ENCODE measurements at places on chromosomes 7 and 10.

GRCh38 chr10:34297541-34298345 lies 517.4 kb downstream of the PARD3 start:
- no peak for DNase-seq

GRCh38 chr10:110770243-110770642 lies 101.5 kb upstream of the PDCD4 start:
- no peak for DNase-seq

DNA sequence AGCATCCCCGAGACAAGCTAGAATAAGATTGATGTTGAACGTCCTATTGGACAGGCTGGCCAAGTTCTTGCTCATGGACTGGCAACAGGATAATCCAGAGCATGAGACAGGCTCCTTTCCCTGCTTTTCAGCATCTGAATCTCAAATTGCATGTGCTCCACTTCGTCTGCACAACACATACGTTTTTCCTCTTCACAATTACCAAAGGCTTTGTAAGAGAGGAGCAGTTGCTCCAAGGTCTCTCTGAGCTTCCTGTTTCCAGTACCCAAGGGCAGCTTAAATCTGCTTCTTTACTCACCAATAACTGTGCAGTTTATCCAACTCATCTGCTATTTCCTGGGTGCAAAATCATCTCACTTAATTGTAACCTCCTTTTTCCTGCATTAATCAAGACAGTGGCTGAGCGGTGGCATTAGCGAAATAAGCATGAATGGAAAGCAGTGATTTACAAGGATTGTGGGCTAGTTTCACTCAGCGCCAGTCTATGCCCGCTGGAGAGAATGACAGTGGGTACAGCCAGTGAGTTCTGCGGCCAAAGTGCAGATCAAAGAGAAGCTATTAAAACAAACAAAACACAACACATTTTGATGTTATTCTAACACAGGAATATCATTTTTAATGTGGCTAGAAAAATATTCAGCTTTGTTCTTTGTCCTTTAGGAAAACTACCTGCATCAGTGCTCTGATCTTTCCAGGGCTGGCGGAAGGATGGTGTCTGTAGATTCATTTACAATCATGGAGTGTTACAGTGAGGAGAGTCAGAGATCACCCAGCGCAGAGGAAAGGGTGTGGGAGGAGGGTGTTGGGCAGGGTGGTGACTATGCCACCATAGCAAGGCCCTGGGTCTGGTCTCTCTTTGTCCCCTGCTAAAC lies 79.8 kb downstream of the CHN2 start:
- no peak for DNase-seq

DNA sequence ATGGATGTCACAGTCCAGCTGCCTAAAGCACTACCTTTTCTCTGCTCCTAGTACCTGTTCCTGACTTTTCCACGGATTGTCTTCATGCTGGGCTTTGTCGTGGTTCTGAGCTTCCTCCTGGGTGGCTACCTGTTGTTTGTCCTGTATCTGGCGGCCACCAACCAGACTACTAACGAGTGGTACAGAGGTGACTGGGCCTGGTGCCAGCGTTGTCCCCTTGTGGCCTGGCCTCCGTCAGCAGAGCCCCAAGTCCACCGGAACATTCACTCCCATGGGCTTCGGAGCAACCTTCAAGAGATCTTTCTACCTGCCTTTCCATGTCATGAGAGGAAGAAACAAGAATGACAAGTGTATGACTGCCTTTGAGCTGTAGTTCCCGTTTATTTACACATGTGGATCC lies 1.3 kb upstream of the INTS15 start:
- no peak for DNase-seq

DNA sequence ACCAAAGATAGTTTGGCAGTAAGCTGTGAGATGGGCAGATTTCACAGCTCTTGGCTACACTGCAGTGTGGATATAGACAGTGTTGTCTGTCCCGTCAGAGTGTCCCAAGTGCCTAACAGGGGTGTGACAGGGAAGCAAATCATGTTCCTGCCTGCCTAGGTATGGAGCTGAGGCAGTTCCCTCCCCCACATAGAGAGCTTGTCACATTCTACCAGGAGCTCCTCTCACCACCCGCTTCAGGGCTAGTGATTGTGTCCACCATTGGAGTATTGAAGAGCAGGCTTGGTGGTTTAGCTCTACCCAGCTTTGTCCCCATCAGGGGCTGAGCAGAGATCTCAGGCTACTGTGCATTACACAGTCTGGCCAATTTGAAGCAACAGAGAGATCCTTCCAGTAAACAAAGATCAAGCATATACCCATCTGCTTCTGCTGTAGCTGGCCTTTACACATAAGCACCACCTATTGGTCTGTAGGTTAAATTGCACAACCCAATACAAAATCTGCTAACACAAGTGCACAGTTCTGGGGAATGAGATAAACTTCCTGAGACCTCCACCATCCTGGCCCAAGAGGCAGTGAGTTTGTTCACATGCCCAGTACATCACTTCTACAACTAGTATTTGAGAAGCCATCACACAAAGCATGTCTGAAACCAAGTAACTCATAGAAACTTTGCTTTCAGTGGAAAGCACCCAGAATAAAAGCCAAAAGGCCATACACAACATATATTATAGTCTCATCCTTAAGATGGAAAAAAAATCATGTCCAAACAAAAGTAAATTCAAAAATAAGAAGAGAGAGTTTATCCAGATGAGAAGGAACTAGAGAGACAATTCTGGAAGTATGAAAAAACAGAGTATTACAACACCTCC lies 67.3 kb downstream of the GLCCI1 start:
- DNase-seq = peak; percentile 48

- peak; percentile 39 for DNase-seq
Observed at GRCh38 chr7:73613954-73614735, 10.2 kb downstream of the MLXIPL start.

- no peak for DNase-seq
Observed at GRCh38 chr7:95710711-95711110, 61.6 kb upstream of the DYNC1I1 start.

GRCh38 chr10:103691723-103692435 lies 163.5 kb downstream of the SH3PXD2A start:
- no peak for DNase-seq

- DNase-seq = no peak
Observed at GRCh38 chr10:122558452-122558851, 2.1 kb upstream of the DMBT1 start.

DNA sequence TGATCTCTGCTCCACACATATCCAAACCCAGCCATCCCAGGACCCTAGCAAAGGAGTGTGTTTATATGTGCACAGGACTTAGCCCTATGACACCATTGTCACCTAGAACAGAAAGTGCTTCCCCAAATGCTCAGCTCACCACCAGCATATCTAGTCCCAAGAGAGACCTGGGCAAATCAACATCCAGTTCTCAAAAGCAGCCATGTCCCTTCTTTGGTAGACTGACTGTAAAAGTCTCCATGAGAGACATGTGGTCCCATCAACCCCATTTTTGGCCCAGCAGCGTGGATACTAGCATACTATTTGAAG lies 20.9 kb upstream of the ARHGAP22 start:
- DNase-seq = no peak

DNA sequence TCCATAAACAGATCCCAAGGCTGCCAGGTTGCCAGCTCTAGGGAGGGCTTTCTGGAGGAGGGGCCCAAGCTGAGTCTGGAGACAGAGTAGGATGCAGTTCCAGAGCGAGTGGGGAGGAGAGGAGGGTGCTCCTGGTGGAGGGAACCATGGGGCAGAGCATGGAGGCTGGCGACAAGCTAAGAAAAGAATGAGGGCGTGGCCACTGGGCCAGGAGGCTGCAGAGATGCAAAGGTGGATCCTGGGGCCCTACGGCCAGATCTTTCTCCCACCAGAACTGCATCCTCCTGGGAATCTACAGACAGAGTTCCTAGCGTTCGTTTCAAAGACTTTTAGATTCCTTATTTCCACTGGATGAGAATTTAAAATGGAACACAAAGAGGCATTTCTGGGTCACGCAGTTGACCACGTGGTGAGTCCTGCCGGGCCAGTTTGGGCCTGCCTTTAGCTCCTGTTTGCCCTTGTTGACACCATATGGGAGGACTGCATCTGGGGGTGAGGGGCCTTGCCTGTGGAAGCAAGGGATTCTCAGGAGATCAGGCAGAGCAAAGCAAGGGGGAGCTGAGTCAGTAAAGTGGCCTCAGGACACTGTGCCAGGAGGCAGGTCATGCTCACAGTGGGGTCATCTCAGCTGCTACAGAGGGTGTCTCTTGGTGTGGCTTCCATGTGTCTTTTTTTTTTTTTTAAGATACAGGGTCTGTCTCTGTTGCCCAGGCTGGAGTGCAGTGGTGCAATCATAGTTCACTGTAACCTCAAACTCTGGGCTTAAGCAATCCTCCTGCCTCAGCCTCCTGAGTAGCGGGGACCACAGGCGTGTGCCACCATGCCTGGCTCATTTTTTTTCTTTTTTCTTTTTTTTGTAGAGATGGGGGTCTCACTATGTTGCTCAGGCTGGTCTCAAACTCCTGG lies 137.8 kb downstream of the SH3PXD2A start:
- peak; percentile 81 for DNase-seq

DNA sequence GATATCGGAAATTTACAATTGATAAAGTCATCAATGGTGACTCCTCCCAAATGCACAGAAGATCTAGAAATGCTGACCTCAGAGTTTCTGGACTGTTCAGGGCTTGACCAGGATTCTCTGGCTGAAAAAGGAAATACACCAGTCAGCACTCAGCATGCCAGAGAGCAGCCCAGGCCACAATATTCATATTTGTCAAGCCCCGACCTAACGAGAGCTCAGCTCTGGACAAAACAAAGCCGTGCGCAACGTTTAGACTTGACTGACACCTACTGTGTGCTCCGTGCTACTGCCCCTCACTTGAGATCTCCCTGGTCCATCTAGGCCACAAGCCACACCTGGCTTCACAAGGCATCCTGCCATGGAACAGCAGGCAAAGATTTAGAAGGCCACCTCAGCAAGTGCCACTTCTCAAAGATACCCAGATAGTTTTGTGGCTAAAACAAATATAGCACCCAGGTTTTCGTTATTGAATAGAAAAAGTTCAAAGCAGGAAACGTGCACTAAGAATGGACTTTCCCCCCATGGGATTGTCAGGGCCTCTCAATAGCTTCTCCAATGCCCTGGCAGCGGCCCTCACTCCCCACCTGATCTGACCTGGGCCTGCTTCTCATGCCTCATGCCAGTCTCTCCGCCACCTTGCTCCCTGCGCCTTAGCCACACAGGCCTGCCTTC lies 218.3 kb downstream of the FAM107B start:
- peak; percentile 61 for DNase-seq

DNA sequence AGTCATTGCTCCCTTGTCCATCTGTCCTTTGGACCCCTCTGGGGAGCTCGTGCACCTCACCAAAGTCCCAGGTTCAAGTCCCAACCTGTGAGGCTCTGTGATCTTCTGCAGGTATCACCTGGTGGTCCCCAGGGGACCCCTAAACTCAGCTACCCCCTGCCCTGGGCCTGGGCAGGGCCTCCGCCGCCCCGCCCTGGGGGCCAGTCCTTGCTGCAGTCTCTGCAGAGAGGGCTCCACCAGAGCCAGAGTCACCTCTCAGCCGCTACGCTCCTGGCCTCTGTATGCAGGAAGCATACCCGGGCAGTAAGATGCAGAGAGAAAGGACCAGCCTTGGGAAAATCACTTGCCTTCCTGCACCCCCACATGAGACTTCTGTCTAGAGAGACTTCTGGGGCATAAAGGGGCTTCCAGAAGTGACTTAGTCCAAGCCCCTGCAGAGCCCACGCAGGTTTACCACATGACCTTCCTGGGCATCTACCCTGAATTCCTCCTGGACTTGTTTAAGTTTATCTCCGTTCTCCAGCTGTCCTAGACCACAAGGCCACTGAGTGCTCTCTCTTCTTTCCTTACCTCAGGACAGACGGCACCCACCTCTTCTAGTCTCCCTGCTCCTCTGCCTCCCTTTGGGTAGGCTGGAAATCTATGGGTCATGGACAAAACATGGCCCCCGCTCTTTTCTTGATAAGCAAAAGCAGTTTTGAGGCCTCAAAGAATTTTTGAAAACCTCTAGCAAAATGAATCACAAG lies 21.2 kb downstream of the CALML5 start:
- no peak for DNase-seq

DNA sequence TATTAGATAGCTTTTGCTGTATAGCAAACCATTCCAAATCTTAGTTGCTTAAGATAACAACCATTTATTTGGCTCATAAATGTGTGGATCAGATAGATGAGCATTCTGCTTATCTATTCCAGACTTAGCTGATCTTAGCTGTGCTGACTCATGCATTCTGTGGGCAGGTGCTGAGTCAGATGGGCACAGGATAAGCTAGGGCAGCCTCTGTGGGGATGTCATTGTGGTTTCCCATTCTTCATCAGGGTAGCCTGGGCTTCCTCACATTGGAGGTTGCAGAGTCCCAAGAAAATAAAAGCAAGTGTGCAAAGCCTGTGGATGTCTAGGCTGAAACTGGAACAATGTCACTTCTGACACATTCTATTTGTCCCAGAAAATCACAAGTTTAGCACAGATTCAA lies 917.0 kb downstream of the TYW1 start:
- DNase-seq = no peak

- no peak for DNase-seq
Observed at GRCh38 chr10:88411772-88412349, 171.3 kb downstream of the RNLS start.

DNA sequence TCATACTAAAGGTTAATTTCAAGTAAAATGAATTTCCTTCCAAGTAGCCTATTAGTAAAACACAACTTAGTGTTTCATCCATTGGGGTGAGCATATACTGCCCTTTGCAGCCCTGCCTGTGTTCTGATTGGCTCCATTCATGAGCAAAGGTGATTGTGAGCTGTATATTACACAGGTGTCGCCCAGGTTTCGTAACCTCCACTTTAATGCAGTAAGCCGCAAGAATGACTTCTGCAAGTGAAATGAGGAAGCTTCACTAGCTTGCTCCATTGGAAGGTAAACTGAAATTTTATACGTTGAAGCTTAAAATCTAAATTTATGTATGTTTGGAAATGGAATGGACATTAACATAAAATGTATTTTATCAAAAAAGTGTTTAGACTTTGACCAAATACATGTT lies 24.4 kb downstream of the MTURN start:
- no peak for DNase-seq

DNA sequence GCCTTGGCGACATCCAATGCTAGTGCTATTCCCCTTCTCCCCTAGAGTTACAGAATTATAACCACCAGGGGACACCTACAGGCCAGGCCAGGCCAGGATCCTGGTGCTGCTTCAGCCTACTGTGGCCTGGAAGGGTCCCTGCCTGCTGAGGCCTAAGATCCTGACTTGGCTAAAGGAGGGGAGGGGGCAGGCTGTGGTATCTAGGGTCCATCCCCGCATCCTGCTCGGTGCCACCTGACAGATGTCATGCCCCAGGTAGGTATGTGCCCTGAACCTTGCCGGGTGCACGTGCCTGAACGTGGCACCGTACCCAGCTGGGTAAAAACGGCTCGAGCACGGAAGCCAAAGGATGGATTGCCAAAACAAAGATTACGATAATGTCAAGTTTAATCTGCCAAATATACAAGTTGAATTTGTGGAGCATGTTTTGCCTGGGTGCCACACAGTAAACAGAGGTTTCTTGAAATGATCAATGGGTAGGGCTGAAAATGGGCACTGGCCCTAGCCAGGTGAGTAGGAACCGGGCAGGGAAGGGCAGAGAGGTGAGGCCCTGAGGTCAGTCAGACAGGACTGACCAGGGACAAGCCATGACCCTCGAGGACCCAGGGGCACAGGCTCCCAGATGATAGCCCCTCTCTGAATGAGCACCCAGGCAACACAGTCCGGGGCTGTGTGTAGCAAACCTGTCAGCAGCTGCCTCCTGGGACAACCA lies 12.6 kb downstream of the PDAP1 start:
- no peak for DNase-seq
